HS-27A (cell line): ENCODE measurements at places on chromosomes 13 and 19.

- no peak for DNase-seq
These were observed 2832.4 kb downstream of the PCDH9 start for GRCh38 chr13:64397701-64398100.

- no peak for DNase-seq
These were observed at the start of gene SIAH3 for GRCh38 chr13:45851171-45851921. SIAH3 (minus strand) TSS chr13:45851753; CDS start chr13:45851629, 124 bp downstream.

DNA sequence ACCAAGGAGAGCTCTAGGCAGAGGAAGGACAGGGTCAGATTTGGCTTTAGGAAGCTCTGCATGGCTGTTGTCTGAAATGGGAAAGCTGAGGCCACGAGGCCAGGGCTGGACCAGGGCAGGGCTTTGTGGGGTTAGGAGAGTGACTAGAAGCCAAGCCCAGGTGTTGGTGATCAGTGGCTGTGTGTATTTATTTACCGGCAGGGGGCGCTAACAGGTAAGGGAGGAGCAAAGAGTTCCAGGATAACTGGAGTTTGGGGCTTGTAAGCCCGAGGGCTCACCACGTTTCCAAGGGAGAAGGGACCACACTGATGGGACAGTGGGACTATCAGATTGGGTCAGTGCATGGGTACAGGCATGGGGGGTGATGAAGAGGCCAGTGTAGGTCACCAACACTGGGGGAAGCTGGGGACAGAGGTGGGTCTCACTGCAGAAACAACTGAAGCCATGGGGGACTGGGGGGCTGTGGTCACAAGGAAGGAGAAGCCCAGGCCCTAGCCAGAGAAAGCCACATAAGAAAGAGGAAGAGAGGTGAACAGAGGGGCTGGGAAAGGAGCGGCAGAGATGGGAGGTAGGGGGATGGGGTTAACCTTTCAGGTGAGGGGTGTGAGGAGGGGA is 3.9 kb downstream of the TMEM147 start:
- DNase-seq: peak; percentile 53

DNA sequence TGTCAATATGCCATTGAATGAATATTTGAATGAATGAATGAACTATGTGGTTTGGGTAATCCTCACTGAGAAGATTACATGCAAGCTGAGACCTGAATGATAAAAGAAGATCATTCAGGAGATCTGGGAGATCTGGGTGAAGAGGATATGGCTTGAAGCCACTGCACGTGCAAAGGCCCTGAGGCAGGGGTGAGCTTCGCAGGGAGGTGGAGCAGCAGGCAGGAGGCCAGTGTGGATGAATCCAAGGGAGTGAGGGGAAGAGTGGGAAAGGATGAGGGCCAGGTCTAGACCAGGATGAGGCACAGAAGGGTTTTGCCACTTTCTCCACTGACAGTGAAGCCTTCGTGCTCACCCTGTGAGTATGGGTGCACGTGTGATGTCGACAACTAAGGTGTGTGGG is 49.9 kb downstream of the ERICH4 start:
- DNase-seq: no peak

- DNase-seq: no peak
These were observed 6.1 kb downstream of the ENOX1 start for GRCh38 chr13:43780666-43781065.

GRCh38 chr19:39150235-39150634 is 24.6 kb downstream of the PAK4 start:
- DNase-seq: no peak

DNA sequence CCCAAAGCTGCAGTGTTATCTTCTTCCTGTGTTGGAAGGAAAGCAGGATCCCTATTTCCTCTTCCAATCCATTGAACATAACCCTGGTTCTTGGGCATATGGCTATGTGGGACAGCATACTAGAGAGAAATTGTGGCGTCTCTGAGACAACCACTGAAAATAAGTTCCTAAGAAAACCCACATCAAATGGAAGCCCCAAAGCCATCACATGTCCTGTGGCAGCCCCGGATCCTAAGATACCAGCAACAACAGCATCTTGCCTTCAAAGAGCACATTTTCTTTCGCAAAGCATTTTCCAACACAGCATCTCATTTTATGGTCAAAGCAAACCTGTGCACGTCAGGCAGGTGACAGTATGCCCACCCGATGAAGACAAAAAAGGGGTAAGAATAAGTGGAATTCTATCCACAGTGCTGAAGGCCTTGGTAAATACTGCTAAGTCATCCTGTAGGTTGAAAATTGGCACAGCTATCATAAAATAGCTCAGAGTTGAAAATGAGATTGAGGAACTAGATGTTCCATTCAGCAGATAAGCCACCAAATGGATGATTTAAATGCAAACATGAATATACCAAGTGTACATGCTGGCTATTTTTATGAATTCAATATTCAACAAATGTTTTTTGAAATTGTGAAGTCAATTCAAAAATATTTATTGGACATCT is 232.2 kb downstream of the DLEU7 start:
- DNase-seq: no peak

- DNase-seq: no peak
These were observed 330.7 kb downstream of the PCDH20 start for GRCh38 chr13:61084988-61085387.

DNA sequence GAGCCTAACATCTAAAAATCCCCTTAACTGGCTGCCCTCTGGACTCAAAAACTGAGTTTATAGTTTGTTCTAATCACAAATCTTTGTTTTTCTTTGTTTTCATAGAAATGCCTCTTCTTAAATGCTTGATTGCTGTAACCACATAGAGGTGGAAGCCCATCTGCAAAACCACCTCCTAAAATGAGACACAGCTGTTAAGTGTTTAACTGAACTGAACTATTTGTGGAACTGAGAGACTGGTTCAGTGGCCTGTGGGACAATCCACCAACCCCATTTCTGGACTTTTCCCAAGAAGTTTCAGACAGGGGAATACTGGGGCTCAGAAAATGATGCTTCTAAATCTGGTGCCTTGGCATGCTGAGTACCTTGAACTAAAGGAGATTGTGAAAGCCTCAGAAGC is 50.9 kb upstream of the TM9SF2 start:
- DNase-seq: no peak

DNA sequence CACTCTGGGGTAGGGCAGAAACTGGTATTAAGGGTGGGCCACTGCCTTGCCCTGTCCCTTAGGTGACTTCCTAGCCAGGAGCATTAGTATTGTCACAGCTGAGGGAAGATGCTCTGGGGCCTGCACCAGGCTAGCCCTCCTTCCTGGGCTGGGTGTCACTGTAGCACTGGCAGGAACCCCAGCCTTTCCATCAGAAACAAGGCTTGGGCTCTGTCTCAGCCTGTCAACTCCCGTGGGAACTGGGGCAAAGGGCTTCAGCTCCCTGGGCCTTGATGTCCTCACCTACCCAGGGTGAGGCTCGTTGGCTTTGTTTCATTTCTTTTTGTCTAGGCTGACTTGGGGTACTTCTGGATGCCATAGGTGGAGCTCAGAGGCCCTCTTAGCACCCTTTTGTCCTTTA is 18.0 kb downstream of the PAF1 start:
- DNase-seq: no peak

GRCh38 chr19:19342086-19343015 is 21.7 kb downstream of the MAU2 start:
- no peak for DNase-seq

DNA sequence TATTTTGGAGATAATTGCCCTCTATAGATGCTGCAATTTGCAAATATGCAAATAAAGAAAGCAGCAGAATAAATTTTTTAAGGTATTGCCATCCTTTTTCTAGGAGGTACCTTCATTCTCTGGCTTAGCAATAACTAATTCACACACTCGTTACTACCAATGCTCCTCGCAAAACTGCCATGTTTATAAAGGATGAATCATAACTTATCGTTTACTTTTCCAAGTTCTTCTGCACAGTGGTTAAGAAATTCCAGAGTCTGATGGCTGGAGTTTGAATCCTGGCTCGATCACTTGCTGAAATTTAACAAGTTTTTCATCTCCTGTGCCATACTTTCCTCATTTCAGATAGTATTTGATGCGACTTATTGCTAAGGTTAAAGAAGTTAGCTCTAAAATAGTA is 708.6 kb upstream of the KLHL1 start:
- DNase-seq: no peak

GRCh38 chr19:3359015-3359918 is 7.1 kb upstream of the NFIC start:
- no peak for DNase-seq

DNA sequence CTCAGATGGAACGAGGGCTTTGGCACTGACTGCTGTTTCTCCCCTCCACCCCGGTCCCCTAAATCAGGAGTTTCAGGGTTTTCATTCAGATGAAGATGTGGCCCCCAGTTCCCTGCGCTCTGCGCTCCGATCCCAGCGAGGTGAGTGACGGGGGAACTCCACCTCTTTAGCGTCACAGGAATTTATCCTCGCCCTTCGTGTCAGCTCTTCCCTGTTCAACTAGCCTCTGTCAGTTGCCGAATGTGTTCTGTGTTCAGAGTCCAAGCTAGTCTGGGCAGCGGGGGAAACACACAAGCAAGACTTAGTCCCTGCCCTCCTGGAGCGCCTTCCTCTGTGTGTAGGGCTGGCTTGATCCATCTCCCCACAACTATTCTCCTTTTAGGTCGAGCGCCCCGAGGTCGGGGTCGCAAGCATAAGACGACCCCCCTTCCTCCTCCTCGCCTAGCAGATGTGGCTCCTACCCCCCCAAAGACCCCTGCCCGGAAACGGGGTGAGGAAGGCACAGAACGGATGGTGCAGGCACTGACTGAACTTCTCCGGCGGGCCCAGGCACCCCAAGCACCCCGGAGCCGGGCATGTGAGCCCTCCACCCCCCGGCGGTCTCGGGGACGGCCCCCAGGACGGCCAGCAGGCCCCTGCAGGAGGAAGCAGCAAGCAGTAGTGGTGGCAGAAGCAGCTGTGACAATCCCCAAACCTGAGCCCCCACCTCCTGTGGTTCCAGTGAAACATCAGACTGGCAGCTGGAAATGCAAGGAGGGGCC is 1.8 kb downstream of the KMT2B start:
- DNase-seq: no peak

DNA sequence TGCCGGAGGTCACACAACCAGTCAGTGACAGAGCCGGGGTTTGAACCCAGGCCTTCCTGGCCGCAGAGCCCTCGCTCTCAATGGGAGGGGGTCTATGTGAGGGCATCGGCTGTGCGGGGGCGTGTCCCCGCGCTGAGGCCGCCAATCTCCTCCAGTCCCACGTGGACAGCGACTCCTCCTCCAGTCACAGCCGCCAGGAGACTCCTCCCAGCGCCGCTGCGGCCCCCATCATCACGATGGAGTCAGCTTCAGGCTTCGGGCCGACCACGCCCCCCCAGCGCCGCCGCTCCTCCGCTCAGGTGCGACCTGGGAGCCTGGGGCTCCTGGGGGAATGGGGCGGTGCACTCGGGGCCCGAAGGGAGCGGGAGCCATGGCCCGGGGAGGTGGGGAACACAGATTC is 6.0 kb downstream of the SPRED3 start:
- DNase-seq: no peak

DNA sequence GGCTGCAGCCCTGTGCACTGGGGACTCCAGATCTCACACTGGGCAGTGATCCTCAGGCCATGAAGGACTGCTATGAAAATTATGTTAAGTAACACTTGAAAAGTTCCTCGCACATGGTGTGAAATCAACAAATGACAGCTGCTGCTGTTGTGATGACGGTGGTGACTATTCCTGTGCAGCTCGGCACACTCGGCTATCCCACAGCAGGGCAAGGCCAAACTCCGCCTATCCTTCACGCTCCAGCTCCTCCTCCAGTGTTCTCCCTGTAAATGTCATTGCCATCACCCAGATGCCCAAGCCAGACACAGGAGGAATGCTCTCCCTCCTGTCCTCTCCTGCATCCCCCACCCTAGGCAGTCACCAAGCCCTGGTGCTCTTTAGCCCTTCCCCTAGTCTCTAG is 31.3 kb downstream of the GRIK5 start:
- DNase-seq: no peak

GRCh38 chr13:39818953-39819352 is 163.5 kb downstream of the COG6 start:
- DNase-seq: no peak

GRCh38 chr19:1556390-1557070 is 11.6 kb downstream of the MEX3D start:
- no peak for DNase-seq

DNA sequence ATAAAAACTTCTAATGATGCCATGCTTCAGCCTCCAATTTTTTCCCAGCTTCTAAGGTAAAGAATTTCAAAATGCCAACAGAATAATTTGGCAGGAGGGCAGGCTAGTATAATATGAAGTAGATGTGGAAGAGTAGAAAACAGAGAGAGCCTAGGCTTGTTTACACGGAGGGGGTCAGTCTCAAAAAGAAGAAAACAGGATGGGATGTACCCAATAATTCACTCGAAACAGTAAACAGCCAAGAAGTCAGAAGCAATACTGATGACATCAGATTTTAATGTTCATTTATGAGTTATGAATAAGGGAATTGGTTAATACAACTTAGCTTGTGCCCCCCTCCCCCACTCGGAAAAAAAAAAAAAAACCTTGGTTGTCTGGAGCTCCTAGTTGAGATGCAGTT is 422.5 kb downstream of the FOXO1 start:
- no peak for DNase-seq

DNA sequence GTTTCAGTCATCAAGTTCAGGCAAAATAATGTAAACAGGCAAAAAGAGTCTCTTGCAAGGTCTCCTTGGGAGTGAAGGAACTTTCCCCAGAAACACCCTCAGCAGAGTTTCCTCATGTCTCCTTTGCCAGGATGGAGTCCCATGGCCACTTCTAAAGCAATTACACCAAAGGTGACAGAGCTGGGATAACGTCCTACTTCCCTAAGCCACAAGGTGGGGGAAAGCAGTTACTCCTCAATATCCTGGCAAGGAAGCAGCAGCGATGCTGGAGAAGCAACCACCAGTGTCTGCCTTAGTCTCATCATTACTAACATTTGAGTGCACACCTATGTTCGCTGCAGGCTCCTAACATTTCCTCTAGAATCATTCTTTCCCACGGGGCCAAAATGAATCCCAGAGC is 88.6 kb downstream of the UBL3 start:
- no peak for DNase-seq

DNA sequence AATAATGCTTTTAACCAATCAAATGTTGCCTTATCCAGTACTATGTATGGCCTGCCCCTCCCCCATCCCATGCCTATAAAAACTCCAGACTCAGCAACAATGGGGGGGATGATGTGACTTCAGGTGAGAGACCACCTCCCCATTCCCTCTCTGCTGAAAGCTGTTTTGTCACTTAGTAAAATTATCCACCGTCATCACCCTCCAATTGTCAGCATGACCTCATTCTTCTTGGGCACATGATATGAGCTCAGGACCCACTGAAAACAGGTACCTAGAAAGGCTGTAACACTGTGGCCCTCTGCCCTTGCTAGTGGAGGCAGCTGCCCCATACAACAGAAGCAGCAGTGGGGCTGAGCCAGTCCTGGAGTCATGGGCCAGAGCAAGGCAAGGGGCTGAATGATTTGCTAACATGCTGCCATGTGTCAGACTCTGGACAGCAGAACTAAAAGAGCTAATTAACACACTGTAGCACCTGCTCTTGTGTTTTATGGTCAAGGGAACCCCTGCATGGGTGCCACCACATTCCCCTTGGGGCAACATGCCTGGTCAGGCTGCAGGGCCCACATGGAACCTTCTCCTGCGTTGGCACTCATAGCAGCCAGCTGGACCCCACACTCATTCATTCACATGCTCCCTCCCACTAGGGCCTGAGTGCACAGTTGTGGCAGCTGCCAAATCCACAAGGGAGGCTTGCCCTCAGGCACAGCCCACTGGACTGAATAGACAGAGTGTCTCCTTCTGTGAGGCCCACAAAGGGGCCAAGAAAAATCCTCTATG is 722.2 kb upstream of the PCDH20 start:
- no peak for DNase-seq

- no peak for DNase-seq
These were observed 25.8 kb downstream of the PRKD2 start for GRCh38 chr19:46691104-46691503.

GRCh38 chr13:27037571-27037970 is 134.0 kb downstream of the USP12 start:
- no peak for DNase-seq
